CD8-positive, alpha-beta T cell (primary cell): ENCODE measurements at places on chromosomes 3 and 15. TPM values are rescaled to one million over a fixed set of nuclear protein-coding genes. Genes with fewer than 3 reads are reported as not detected.

The TP53BP1 gene
- 54.6 TPM for total RNA-seq

DNA sequence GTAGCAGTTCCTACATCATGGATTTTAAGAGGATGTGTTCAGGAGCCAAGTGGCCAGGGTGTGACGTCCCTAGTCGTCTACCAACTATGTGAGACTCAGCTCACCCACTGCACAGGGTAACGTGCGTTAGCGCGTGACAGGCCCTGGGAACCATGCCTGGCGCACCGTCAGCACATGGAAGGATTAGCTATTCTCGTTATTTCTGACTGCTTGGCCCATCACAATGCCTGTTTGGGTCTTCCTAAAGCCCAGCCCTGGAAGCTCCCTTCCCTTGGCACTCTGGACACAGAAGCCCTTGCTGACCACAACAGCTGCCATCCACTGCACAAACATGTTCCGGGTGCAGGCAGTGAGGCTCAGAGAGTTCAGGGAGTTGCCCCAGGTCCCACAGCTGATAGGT lies 91.0 kb upstream of the RPL32 start:
- no peak for DNase-seq

The FBXO40 gene
- not detected for total RNA-seq

The TNK2 gene
- 130 TPM for total RNA-seq

- DNase-seq: no peak
These were observed 450.4 kb upstream of the NR2F2 start for GRCh38 chr15:95880031-95880570.

- DNase-seq: no peak
These were observed 57.2 kb downstream of the XXYLT1 start for GRCh38 chr3:195213639-195214315.

- no peak for DNase-seq
These were observed 4.6 kb upstream of the PTPN9 start for GRCh38 chr15:75583701-75584100.

The IP6K1 gene
- total RNA-seq: 34.3 TPM

DNA sequence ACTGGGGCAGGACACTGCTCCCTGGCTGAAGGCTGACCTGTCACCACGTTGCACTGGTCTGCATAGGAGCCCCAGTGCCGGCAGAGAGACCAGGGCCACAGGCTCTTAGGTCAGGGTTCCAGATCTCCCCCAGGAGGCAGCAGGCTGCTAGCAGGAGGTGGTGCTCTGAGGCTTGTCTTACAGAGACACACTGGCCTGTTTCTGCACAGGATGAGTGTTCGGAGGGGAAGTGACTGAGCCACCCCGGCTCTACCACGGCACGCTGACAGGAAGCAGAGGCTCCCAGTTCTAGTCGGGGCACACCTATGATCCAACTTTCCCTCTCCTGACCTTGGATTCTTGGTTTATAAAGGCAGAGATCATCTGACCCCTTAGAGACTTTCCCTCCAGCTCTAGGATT lies 8.6 kb downstream of the FBXL22 start:
- DNase-seq: peak; percentile 65

The SH3GL3 gene
- total RNA-seq: not detected

DNA sequence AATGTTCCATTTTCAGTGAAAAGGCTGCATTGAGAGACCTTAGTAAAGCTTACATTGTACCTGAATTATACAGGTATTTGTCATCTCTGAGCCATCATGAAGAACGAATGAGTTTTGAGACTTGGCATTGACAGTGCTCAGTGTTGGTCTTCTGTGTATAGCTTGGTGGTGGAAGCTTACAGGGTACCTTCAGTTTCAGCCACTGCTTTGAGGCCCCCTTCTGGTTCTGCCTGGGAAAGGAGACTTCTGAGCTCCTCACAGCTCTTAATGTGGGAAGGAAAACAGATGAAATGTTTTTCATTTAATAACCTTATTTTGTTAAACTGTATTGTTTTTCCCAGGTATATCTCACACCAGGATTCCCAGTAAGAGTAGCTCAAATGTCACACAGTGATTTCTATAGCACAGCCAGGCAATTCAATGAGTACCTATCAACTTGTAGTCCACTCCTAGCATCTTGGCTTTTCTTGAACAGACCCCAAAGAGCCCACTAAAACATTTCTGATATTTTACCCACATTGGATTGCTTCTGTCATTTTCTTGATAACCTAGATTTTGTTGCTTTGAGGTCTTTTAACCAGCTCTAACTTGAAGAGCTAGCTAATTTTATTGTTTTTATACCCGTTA lies 5.6 kb downstream of the SERPINI1 start:
- peak; percentile 37 for DNase-seq

The SYNM gene
- total RNA-seq: 3.9 TPM

DNA sequence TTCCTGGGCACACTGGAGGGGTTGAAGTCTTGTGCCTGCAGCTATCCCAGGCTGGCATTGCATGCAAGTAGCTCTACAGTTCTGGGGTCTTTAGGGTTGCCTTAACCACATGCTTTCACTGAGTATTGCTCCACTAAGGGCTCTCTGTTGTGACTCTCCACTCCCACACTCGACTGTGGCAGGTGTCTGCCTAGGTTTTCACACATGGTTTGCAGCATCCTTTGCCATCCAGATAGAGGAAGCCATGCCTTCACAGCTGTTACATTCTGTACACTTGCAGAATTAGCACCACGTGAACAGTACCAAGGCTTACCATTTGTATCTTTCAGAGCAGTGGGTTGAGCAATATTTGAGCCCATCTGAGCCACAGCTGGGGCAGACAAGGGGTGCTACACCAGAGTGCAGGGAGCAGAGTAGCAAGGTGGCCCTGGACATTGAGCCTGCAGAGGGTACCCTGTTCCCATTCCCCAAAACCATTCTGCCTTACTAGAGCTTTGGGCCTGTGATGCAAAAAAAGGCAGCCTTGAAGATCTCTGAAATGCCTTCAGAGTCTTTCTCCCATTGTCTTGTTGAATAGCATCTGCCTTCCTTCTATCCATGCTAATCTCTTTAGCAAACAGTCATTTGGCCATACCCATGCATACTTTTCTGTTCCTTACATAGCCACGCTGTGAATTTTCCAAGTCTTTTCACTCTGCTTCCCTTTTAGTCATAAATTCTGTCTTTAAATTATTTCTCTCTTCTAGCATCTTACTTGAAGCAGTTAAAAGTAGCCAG lies 95.2 kb upstream of the PLCL2 start:
- peak; percentile 29 for DNase-seq

DNA sequence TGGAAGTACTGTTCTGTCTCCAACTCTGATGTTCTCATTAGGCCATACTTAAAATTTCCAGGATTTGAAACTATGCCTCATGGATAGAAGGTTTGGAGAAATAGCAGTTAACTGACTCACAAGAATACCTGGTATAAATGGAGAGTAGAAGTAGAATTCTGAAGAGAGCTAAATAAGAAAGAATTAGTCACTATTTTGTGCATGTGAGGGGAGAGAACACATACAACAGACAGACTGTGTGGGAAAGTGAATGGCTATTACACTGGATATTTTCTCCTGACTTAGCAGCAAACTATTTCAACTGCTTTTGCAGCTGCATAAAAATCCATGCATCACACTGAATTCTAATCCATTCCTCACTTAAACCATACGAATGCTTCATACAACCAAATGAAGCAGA lies 71.3 kb downstream of the C3orf70 start:
- DNase-seq: no peak

- no peak for DNase-seq
These were observed 75.9 kb downstream of the TNIK start for GRCh38 chr3:171384101-171384891.

The FAM43A gene
- total RNA-seq: 13.0 TPM

DNA sequence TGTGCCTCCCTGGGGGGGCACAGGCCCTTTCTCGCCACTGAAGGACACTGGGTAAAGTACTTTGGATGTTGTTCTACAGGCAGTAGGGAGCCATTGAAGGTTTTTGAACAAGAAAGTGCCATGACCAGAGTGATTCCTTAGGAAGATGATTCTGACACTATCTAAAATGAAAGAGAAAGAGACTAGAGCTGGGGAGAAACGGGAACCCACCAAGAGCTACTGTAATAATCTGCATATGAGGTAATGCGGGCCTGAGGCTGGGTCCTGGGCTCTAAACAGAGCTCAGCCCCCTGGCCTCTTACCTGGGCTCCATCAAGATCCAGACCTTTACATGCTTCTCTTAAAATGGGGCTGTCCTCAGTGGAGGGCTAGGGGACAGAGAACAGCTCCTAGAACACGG lies 24.9 kb downstream of the GRK7 start:
- no peak for DNase-seq

The RPP25 gene
- total RNA-seq: 0.28 TPM

The CLRN1 gene
- total RNA-seq: not detected

DNA sequence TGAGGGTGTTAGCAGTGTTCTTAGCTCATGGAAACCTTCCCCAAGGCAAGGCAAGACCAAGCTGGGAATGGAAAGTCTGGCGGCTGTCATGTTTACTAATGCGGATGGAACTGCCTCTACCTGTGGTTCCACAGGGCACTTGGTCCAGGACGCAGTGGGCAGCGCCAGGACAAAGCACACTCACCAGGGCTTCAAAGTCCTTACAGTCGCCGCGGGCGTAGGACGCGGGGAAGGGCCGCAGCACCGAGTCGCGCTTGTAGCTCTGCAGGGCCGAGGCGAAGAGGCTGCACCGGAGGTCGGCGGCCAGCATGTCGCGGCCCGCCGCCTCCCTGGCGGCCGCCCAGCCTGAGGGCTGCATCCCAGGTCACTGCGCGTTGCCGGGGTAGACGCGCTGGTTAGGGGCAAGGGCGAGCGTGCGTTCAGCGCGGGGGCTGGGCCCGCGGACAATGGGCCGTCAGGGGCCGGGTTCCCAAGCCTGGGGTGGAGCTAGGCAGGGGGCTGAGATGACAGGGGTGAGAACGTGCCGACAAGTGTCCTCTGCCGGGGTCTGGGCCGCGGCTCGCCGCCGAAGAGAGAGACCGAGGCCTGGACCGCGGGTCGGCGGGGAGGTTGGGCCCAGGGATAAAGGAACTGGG lies 497 bp downstream of the PARP16 start:
- DNase-seq: no peak

The MINAR1 gene
- total RNA-seq: 0.22 TPM

DNA sequence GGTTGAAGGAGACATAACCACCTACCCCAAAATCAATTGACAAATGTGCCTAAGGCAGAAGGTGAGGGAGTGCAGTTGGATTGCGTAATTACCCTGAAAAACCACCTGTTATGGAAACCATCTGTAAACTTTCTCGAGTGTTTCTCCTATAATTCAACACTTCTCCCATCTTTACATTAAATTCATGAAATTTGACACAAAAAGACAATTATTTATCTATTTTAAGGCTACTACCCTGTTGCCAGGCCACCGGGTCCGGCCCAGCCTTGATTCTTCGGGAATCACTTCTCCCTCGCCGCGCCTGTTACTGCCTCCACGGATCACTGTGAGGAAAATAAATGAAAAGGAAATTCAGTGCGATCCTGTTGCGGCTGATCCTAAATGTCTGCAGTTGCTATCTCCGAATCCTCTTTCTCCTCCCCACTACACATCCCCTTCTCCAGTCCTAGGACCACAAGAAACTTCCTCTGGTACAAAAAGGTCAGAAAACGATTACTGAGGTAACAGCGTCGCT lies 646 bp downstream of the IQCB1 start:
- no peak for DNase-seq

DNA sequence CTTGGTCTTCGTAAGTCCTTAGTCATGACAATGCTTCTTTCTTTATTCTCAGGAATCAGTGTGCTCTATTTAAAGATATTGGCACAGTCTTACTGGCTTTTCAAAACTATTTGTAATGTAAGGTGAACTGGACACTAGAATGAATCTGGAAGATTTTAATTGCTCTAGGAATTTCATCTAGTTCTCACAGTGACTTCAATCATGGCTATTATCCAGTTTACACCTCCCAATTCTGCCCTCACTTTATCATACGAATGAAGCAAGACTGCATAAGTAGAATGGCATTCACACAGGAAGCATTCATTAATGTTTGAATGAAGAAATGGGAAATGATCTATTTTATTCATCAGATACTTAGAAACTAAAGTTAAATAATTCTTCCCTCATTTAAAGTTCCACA lies 26.7 kb upstream of the DRD3 start:
- DNase-seq: no peak

DNA sequence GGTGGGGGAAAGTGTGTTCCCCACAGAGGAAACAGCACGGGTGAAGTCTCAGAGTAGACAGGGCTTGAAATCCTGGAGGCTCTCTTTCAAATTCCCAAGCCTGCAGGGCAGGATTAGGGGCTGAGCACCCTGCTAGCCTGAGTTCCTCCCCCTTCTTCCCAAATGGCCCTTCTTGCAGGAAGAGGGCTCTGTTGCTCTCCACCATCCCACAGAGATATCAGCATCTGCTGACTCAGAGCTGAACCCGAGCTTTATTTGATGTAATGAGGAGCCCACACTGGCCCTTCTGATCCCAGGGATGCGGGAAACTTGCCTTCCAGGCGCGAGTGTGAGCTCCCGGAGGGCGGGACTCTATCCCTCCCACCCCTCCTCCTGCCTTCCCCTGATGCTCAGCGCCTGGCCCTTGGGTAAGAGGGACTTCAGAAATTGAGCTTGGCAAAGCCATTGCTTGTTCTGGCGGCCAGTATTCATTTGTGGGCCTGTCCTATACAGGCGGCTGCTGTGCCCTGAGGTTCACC lies 1.4 kb upstream of the STRA6 start:
- DNase-seq: no peak

GRCh38 chr15:44327578-44327977 lies 39.1 kb downstream of the GOLM2 start:
- DNase-seq: no peak

- DNase-seq: no peak
These were observed 31.6 kb downstream of the SLC22A14 start for GRCh38 chr3:38313695-38314094.

The MST1 gene
- 8.6 TPM for total RNA-seq

DNA sequence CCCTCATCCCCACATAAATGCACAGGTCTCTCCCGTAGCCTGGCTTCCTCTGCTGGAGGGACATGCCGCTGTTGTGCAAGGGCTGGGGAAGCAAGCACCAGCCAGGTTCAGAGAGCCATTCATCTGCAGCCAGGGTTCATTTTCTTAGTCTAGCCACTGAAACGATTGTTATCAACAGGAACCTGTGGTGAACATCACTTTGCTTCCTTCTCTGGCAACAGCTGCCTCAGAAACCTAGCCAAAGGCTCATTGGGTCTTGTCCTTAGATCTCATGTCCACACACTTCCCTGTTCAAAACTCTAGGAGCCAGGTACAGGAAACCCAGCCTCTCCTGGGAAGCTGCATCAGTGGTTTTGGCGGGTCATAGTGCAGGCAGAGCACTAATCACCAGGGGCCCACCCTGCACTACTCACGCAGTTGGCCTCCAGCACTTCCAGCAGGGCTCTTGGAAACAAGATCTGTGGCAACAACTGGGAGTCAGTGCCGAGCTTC lies 47.0 kb downstream of the OXNAD1 start:
- DNase-seq: peak; percentile 52

The CSNK1G1 gene
- 12.9 TPM for total RNA-seq
